ENCODE measurements at places on chromosomes 4 and X.

DNA sequence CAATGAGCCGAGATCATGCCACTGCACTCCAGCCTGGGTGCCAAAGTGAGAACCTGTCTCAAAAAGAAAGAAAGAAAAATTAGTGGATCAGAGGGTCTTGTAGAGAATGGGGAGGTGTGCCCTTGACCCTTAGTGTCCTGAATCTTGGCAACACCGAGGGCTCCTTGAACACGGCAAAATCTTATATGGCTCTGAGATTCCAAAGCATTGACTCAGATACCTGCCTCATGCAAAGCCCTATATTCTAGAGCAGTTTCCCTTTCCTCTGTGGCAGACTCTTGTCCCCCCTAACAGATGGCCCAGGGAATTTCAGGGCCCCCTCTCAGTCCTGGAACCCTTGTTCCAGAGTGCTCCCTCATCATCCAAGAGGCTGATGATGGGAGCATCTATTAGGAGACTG lies 6.8 kb downstream of the CLDN2 start:
- no peak for DNase-seq

- DNase-seq, result no peak
Observed at GRCh38 chrX:43728966-43729365, 72.9 kb downstream of the MAOA start.

DNA sequence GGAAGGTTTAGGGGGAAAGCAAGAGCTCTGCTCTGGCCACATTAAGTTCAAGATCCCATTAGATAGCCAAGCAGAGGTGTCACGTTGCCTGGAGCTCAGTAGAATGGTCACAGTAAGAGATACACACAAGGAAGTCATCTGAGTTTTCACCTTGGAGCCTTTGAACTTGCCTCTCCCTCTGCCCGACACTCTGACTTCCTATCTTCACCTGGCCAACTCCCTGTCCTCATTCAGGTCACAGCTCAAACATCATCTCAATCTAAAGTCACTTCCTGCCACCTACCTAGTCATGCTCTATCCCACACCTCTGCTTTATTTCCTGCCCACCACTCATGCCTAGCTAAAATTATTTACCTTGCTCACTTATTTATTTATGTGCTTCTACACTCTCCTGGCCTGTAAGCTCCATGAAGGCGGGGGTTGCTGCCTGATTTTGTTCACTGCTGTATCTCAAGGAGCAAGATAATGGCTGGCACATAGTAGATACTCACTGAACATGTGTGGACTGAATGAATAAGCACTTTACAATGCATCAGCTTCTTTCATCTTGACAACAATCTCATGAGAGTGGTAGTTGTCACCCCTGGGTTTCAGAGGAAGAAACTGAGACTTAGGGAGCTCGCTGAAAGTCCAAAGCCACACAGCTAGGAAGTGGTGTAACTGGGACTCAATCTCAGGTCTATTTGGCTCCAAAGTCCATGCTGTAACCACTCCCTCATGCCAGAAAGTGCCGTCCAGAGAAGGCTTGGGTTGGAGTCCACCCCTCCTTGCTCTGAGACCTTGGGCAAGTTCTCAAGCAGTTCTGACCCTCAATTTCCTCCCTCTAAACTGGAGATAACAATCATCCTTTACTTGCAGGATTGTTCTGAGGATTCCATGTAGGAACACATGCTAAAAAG lies 40.3 kb downstream of the EFNB1 start:
- no peak for DNase-seq

- no peak for DNase-seq
Observed at GRCh38 chrX:154531626-154532025, 15.0 kb downstream of the G6PD start.

DNA sequence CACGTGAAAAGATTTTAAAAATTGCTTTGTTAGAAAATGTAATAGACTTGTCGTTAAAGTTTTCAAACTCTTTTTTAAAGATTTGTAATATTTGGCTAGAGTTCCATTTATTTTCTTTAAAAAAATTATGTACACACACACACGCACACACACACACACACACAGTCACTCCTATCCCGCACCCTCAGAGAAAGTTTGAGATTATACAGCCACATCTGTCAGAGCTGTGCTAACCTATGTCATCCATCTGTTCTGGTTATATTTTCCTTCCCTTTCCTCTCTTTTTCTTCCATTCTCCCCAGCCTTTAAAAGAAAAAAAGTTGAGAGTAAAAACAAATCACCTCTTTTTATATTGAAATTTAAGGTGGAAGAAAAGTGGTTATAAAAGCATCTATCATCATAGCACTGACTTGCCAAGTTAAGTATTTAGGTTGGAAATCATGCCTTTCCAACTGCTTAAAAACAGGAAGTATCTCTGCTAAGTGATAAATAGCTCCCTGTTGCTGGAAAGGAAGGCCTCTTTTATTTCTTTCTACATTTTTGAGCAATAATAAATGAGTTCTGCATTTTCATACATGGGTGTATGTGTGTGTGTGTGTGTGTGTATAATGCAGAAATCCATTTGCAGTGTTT lies 163.3 kb upstream of the SPRY1 start:
- DNase-seq, result no peak

- no peak for DNase-seq
Observed at GRCh38 chr4:185282968-185283367, 73.6 kb downstream of the SNX25 start.

GRCh38 chr4:153205757-153206156 lies 1.5 kb downstream of the TRIM2 start:
- DNase-seq, result peak; percentile 18

DNA sequence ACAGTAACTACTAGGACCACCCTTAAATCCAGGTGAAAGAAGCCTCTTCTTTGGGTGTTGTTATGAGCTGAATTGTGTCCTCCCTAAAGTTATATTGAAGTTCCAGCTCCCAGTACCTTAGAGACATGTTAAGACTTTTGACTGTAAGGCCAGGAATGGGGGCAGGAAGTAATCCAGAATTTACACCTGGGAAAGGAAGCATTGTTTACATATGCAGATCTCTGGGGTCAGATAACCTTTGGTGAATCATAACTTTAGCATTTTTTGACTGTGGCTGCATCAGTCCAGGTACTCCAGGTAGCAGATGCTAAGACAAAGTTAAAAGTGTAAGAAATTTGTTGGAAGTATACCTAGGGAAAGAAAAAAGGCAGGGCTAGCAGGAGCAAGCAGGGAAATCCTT lies 104.9 kb upstream of the CENPE start:
- DNase-seq, result no peak

DNA sequence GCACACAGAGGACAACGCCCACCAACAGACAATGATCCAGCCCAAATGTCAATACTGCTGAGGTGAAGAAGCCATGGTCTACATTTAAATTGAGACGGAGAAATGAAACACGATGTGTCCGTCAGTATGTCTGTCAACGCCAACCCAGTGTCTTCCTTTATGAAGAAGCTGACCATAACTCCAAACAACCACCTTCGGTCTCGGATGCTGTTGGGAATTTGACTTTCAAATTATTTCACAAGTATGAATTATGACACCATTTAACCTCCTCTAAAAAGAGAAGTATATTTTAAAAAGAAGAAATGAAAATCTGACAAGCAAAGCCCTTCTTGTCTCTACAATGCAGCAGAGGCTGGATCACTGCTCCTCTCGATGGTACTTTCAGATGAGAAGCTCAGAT lies 123.7 kb upstream of the MAP3K15 start:
- no peak for DNase-seq

GRCh38 chr4:157575339-157575738 lies 354.8 kb downstream of the GRIA2 start:
- DNase-seq, result no peak

DNA sequence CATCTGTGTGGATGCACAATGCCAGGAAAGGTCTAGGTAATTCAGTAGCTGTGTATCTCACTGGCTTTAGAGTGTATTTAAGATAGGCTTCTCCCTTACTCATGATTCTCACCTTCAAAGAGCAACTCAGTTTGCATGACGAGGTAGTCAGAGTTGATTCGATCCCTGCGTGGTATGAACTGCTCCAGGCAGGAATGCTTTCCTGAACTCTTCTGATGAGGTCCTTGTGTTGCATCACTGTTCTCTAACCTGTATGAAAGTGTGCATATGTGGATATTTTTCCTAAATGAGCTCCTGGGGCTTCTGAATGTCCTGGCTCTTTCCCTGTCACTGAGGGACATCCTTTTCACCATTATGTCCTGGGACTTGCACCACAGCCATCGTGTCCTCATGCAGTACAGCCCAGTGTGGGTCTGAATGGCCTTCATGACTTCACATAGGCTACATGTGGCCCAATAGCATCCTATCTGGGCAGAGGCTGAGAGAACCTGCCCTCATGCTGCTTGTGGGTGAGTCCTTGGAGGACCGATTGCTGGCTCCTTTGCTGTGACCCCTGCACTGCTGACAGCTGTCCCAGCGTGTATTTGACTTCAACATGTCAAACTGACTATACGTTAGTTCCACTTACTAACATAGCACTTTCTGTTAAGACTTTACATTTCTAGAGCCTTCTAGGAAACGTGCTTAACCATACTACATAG lies 65.3 kb upstream of the WDR1 start:
- no peak for DNase-seq

GRCh38 chr4:69830560-69831269 lies 29.2 kb downstream of the SULT1E1 start:
- DNase-seq, result no peak

DNA sequence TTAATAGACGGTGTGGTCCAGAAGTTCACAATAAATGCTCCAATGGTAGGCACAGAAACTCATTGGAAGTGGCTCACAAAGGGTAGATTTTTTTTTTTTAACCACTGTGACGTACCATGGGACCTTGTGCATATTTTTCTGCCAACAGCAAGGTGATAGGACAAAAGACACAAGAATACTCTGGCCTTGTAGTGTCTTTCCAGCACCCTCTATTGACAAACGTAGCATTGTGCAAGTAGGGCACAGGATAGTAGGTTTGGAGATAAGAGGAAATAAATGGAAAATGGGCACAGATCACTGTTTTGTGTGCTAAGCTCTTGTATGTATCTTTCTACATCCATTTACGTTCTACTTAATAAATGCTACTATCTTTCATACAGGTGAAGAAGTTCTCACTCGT lies 2054.9 kb downstream of the PCDH7 start:
- DNase-seq, result no peak

DNA sequence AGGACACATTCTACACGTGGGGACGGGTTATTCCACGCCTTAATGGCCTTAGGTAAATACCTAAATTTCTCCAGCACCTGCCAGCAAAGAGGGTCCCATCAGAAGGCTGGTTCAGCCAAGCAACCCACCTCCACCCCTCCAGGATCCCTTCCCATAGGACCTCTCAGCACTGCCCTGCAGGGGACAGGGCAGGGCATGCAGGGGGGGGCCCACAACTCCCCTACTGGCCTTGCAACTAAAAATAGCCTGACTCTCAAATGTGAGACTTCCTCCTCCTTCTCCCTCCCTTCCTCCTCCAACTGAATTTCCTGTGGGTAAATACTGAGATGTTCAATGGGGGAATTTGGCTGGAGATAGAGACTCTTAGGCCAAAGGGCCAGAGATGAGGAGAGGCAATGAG lies 6.3 kb downstream of the LAS1L start:
- DNase-seq, result no peak

GRCh38 chr4:76200771-76201231 lies 12.8 kb downstream of the SCARB2 start:
- DNase-seq, result no peak

DNA sequence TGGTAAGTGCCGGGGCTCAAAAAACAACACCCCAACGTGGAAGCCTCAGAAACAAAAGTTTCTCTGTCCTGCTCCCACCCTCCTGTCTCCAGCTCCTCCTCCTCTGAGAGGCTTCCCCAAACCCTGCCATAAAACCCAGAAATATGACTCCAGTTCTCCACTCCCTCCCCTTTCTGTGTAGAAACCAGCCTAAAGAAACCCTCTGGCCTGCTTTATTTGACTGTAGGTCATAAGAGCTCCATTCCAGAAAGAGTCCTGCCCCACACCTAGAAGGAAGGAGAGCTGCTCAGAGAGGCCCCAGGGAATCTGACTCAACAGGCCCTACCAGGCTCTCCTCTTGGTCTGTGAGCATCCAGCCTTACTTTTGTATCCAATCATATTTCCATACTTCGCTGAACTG lies 872 bp upstream of the S100P start:
- DNase-seq, result no peak
